8988T (cell line): ENCODE measurements at places on chromosomes 4 and X.

- no peak for DNase-seq
These were observed 56.9 kb upstream of the ADRA2C start for GRCh38 chr4:3709061-3709845.

DNA sequence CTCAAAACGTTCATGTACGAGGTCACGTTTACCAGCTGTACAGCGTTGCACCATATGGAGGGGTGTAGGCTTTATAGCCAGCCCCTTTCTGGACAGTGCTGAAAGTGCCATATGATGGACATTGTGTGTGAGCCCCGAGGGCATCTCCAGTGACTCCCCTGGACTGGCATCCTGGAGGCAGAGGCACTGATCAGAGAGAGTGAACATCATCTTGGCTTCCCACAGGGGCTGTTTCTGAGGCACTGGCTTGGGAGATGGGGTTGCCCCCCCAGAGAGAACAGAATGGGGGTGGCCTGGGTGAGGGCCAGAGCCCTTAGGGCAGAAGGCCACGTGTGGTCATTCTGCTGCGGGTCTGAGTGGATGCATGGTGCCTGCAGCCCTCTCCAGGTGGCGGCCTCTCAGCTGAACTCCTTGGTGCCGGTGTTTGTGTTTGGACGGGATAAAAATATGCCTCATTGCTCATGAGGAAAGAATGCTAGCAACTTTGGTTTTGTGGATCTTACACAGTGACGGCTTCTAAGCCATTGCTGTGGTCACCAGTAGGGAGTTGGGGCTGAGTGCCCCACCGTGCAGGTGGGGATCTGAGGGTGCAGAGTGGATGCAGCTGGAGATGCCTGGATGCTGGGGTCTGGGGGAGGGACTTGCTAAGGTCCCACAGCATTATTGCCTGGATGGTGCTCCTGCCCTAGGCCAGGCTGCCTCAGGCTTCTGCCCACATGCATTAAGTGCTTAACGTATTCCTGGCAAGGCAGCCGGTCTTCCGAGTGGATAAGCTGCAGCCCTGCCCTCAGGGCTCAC is 3.4 kb downstream of the WFS1 start:
- DNase-seq, result peak; percentile 92

DNA sequence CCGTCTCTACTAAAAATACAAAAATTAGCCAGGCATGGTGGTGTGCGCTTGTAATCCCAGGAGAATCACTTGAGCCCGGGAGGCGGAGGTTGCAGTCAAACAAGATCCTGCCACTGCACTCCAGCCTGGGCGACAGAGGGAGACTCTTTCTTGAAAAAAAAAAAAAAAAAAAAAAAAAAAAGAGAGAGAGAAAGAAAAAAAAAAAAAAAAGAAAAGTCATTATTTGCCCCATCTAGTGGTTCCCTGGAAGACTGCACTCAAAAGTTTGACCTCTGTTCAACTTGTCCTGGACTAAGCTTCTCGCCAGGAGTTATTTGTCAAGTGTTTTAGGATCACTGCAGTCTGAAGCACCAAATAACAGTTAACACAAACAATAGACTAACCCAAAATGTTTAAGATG is 45.3 kb upstream of the KCTD8 start:
- DNase-seq, result no peak

- DNase-seq, result no peak
These were observed 368.7 kb upstream of the FTHL17 start for GRCh38 chrX:31440546-31440945.

- DNase-seq, result no peak
These were observed 435.7 kb upstream of the FMR1 start for GRCh38 chrX:147476008-147476407.

- no peak for DNase-seq
These were observed 756.9 kb downstream of the FAT4 start for GRCh38 chr4:126071346-126072333.

DNA sequence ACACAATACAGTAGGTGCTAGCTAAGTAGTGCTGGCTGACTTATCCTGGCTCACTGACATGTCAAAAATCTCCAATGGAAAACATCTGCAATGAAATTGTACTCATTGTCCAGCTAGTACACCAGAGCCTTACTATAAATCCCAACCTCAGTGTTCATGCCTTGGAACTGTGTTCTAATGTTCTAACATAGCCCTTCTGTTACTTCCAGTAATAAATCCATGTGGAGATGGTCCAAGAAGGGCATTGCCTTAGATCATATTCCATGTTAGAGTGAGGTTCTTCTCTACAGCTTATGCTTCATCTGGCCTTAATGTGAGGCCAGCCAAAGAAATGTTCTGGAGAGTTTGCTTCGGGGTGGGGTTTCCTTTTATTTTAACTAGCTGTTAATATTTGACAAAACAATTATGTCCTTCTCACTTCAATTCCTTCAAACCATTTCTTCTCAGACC is 25.1 kb downstream of the ENOX2 start:
- DNase-seq, result no peak

GRCh38 chr4:151718984-151719955 is 41.5 kb downstream of the GATB start:
- no peak for DNase-seq

- no peak for DNase-seq
These were observed 71.5 kb downstream of the SLC16A2 start for GRCh38 chrX:74492720-74493201.

- DNase-seq, result no peak
These were observed 5.4 kb downstream of the PCDH7 start for GRCh38 chr4:30725562-30725961.

DNA sequence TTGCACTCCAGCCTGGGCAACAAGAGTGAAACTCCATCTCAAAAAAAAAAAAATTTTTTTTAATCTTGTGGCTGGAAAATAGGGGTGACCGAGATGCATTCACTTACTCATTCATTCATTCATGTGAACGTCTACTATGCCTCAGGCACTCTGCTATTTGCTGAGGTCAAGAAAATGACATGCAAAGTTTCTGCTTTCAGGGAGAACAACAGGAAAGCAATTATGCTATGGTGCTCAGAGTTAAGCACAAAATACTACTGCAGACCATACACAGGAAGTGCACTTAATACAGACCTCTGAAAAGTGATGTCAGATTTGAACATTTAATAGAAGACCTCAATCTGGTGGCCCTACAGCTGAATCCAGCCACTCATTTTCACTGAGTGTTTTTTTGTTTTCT is 59.6 kb upstream of the DUSP21 start:
- no peak for DNase-seq

- DNase-seq, result no peak
These were observed 1066.9 kb upstream of the PCDH7 start for GRCh38 chr4:29653221-29653620.

DNA sequence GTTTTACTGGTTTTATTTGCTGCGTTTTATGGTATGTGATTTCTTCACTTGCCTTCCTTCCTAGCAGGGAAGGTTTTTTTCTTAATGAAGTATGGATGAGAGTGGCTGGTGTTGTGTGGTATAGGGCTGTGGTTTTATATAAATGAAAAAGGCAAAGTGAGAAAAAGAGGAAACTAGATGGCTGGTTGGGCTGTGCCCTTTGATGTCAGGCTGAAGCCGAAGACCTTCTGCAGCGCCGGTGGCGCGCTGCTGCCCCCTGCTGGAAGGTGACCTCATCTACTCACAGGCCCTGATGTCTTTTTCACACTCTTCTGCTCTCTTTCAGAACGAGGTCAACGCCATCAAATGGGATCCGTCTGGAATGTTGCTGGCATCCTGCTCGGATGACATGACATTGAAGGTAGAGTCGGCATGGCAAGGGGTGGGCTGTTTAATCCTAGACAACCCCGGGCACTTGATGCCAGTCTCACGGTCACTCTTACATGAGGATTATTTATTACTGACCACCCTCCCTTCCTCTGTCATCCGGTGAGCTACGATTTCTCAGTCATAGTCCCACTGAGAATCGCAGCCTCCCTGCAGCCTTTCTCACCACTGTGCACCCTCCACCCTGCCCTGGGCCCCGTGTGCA is 56.6 kb downstream of the GPR143 start:
- DNase-seq, result peak; percentile 58

- no peak for DNase-seq
These were observed 67.3 kb downstream of the SHISA3 start for GRCh38 chr4:42464550-42465094.

- no peak for DNase-seq
These were observed 10.0 kb upstream of the S100G start for GRCh38 chrX:16639966-16640365.

DNA sequence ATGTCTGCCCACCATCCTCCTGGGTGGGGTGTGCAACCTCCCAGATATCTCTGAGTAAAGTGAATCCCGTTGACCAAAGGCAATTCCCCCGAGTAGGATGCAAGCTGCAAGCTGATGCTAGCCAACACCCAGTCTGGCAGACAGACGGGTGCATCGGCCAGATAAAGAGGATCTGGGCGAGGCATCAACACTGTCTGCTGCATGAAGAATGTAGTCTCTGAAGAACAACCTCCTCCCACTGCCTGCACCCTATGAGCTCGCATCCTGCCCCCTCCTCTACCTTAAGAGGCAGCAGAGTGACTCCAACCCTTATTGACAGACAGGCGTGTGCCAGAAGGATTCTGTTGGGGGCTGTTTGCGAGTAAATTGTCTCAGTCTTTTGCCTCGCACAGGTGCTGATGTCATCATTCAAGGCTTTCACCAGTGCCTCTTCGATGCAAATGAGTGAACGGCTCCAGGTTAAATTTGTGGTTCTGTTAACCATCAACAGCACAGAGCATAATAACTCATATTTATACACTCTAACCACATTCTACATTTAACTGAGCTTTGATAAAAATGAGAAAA is 546.9 kb downstream of the BCOR start:
- DNase-seq, result no peak

GRCh38 chrX:47707031-47707780 is 48.2 kb upstream of the UXT start:
- no peak for DNase-seq

DNA sequence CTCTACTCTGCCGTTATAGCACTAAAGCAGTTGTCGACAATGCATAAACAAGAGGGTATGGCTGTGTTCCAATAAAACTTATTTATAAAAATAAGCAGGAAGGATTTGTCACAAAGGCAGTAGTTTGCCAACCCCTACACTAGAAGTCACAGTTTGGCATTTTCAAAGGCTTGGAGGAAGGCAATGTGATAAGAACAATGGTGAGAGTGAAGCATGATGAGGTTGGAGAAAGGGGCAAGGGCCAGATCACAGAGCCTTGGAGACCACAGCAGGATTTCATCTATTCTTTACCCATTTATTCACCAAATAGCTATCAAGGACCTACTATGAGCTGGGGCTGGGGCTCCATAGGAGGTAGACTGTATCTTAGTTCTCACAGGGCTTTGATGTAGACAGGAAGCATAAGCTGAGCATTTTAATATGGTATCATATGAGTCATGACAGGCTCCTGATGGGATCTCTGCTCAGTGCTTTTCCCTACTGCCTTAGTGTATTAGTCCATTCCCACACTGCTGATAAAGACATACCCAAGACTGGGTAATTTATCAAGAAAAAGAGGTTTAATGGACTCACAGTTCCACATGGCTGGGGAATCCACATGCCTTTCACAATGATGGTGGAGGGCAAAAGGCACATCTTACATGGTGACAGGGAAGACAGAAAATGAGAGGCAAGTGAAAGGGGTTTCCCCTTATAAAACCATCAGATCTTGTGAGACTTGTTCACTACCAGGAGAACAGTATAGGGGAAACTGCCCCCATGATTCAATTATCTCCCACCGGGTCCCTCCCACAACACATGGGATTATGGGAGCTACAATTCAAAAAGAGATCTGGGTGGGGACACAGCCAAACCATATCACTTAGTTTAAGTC is 58.9 kb downstream of the PPM1K start:
- no peak for DNase-seq

- no peak for DNase-seq
These were observed 329.0 kb upstream of the TECRL start for GRCh38 chr4:64738240-64738639.

GRCh38 chr4:87053802-87054767 is 119.3 kb downstream of the AFF1 start:
- no peak for DNase-seq

GRCh38 chr4:7155590-7156071 is 36.7 kb upstream of the SORCS2 start:
- no peak for DNase-seq

DNA sequence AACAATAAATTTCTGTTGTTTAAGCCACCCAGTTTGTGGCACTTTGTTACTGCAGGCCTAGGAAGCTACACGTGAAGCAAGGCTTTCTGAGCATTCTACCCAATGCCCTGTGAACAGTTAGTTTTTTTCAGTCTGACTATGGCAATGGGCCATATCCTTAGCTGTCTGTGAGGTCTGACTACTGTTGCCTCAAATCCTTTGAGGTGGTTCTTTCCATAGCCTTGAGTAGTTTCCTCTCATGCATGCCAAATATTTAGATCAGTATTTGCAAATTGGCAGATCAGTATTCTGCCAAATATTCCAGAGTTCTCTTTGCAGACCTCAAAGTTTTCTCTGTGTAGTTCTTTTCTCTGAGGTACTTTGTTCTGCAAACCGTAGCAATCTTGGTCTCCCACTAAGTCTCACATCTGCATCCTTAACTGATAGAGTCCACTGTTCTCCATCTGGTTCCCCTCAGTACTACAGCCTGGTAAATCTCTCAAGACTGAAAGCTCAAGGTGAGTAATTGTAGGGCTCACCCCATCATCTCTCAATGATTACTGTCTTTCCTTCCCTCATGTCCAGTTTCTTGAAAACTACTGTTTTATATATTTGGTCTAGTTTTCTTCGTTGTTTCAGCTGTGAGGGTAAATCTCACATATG is 984.9 kb upstream of the INTU start:
- no peak for DNase-seq

GRCh38 chrX:614136-614535 is 16.5 kb upstream of the SHOX start:
- no peak for DNase-seq

DNA sequence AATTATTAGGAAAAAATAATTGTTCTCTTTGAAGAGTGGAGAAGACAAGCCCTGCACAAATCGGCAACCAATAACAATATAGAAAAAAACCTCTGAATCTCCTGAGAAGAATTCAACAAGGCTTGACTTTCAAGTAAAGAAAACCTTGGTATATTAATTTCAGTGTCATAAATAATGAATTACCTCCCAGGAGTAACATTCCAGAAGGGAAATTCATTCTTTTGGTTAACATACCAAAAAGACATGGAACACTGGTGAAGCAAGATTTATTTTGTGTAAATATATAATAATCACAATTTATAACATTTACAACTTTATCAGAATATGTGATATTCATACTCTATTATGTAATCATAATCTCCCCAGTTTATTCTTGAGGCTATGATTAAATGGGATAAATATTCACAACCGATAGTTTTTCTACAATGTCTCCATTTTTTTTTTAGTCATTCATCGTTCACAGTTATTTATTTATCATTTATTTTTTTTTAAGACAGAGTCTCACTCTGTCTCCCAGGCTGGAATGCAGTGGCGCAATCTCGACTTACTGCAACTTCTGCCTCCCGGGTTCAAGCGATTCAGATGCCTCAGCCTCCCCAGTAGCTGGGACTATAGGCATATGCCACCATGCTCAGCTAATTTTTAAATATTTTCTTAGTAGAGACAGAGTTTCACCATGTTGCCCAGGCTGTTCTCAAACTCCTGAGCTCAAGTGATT is 53.0 kb upstream of the RPS6KA6 start:
- no peak for DNase-seq

GRCh38 chr4:140291259-140291658 is 82.2 kb upstream of the SCOC start:
- no peak for DNase-seq

GRCh38 chr4:169102026-169102425 is 92.0 kb upstream of the CBR4 start:
- no peak for DNase-seq
